Effector CD4-positive, alpha-beta T cell (primary cell): ENCODE measurements at places on chromosomes 5 and 9.

- no peak for DNase-seq
Observed at GRCh38 chr9:4832786-4833579, 40.2 kb downstream of the RCL1 start.

DNA sequence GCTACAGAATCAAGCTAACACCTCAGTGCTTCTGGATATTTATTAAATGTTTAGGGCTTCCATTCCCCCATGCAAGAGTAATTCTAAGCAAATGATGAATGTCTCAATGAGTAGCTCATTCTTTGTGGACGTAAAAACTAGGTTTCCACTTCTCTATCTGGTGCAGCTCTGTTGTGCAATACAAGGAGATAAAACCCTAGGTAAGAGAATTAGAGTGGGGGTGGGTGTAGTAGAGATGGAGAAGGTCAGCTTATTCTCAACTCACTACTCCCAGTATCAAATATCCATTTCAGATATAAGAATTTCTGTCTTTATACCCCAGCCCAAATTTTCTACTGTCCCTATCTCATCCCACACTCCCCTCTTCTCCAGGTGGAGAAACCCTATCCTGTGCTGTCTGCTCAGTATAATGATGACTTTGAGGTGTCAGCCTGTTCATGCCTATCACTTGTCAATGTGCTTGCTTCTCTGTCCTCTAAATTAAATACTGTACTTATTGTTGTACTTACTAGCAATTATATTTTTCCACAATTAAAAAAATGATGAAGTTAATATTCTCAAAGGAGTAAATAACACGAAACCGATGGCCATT is 4.3 kb upstream of the FYB1 start:
- no peak for DNase-seq

- no peak for DNase-seq
Observed at GRCh38 chr5:106127985-106128384, 1542.8 kb downstream of the EFNA5 start.

DNA sequence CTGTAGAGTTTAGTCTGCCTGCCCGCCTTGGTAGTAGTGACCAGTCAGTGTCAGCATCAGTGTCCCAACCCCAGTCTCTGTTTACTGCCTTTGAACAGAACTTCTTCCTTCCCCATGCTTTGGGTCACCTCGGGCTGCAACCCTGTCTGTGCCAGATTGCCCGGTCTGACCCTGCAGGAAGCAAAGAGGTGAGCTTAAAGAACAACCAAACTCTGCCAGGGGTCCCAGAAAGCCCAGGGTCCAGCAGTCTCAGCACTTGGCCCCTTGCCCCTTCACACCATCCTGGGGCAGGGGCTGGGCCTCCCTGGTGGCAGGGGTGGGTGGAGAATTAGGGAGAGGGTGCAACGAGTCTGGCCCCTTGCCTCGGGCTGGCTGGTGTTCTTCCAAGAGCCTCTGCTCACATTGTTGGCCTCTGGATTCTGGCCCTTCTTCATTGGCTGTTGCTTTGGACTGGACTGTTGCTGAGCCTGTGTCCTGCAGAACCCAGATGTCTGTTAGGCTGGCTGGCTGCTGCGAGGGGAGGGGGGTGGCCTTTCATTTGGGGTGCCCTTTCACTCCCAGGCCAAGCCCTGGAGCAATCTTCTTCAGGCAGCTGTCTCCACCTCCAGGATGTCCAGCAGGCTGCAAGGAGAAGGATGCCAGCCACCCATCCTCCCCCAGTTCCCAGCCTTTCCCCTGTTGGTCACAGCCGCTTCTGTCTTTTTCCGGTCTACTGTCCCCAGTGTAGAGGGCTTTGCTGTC is 51.2 kb downstream of the SAR1B start:
- no peak for DNase-seq

GRCh38 chr9:96164268-96164683 is 137.7 kb downstream of the HSD17B3 start:
- no peak for DNase-seq

DNA sequence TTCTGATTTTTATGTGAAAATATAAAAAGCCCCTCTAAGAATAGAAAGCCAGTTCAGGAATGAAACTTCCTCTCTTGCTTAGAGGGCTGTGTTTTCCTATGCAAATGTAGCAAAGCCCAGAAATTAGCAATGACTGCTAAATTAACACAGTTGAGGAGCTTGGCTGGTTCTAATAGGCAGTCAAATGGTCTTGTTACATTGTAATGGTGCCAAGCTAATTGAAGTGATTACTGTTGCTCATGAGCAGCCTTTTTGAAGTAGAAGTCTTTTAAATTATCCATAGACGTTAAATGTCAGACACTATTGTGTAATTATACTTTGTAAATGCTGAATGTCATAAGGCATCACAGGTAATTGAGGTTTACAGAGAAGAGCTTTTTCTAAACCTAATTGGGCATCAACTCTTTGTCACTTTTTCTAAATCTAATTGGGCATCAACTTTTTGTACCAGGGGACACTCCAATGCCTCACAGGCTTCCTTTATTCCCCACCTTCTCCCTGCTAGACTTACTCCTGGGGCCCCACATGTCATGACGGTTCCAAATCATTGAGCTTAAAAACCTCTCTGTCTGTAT is 229.1 kb downstream of the PSAT1 start:
- DNase-seq: no peak

DNA sequence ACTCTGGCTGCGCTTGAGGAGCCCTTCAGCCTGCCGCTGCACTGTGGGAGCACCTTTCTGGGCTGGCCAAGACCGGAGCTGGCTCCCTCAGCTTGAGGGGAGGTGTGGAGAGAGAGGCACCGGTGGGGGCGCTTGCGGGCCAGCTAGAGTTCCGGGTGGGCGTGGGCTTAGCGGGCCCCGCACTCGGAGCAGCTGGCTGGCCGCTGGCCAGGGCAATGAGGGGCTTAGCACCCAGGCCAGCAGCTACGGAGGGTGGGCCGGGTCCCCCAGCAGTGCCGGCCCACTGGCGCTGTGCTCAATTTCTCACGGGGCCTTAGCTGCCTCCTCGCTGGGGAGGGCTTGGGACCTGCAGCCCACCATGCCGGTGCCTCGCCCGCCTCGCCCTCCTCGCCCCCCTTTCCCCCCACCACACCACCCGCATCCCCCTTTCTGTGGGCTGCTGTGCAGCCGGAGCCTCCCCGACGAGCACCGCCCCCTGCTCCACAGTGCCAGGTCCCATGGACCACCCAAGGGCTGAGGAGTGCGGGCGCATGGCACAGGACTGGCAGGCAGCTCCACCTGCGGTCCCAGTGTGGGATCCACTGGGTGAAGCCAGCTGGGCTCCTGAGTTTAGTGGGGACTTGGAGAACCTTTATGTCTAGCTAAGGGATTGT is 954.5 kb downstream of the DTWD2 start:
- no peak for DNase-seq

DNA sequence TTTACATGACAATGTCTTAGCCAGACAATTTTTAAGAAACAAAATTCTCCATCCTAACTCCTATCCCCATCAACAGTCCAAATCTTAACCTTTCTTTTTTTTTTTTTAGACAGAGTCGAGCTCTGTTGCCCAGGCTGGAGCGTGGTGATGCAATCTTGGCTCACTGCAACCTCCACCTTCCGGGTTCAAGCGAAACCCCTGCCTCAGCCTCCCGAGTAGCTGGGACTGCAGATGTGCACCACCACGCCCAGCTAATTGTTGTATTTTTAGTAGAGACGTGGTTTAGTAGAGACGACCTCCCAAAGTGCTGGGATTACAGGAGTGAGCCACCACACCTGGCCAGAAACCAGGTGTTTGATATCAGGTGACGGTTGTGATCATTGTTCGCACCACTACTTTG is 10.2 kb downstream of the ABL1 start:
- DNase-seq: no peak

GRCh38 chr9:100425758-100426157 is 1.2 kb upstream of the MSANTD3 start:
- no peak for DNase-seq

DNA sequence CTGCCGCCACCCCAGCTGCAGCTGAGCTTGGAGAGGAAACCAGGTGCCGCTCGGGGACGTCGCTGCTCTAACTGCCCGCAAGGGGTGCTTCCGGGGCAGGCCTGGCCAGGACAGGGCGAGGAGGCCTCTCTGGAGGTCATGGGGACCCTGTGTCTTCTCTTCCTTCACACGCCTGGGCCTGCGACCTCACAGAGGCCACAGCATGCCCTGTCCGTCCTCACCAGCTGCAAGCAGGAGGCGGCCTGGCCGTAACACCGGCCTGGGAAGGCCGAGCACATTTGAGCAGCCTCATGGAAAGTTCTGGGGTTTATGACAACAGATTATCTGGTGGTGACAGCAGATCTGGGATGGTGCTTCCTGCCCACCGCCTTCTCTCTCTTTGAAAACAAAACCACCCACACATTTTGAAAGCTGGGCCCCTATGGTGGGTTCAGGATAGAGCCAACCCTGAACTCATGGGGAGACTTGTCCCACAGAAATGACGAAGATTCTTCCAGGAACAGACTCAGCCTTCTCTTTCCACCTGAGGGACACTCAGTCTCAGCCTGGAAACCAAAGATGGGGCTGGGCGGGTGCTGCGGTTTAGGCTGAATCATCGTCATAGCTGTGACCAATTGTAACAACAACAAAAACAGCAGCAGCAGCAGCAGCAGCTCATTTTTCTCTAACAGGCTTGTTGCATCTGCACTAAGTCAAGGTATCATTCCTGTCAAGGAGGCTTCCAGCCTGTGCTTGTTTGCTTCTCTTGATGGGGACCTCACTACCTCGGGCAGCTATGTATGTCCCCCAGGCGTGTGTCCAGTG is 99.6 kb upstream of the RAPGEF1 start:
- DNase-seq: peak; percentile 14

DNA sequence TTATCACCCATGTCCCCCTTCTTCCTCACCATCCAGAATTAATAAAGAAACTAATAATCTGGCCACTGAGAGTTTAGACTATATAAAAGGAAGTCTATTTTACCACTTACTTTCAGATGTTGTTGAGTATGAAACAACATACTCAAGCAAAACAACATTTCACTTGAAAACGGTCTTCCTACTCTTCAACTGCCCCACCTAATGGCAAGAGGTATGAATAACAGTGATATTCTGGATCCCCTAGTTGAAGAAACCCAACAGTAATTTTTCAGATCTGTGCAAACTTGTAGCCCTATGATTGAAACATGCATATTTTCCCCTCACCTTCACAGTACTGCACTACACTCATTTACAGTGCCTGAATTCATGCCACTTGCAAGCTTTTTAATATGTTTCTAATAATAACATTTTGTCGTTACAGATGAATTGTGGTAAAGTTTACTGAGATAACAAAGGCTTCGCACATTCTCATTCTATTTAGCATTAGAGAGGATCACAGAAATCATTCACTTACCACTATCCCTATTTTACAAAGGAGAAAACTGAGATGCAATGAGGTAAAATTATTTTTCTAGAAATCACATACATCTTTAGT is 267.9 kb upstream of the PDE4D start:
- DNase-seq: no peak

DNA sequence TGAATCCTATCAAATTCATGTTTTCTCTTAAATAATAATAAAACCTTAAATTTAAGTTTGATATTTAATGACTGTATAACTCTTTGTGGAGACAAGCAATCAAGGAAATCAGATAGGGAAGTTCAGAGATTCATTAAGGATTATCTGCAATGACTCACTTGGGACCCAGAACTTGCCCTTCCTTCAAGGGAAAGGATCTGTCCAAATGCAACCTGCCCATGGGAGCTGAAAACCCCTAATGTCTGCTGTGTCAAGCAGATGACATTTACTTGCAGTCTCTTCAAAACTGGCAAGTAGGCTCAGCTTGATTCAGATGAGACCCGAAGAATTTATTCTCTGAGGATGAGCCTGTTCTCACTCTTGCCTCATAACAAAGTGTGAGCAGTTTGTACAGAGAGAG is 1577.6 kb downstream of the EFNA5 start:
- DNase-seq: no peak

GRCh38 chr5:135671966-135672365 is 93.2 kb upstream of the CXCL14 start:
- DNase-seq: no peak

DNA sequence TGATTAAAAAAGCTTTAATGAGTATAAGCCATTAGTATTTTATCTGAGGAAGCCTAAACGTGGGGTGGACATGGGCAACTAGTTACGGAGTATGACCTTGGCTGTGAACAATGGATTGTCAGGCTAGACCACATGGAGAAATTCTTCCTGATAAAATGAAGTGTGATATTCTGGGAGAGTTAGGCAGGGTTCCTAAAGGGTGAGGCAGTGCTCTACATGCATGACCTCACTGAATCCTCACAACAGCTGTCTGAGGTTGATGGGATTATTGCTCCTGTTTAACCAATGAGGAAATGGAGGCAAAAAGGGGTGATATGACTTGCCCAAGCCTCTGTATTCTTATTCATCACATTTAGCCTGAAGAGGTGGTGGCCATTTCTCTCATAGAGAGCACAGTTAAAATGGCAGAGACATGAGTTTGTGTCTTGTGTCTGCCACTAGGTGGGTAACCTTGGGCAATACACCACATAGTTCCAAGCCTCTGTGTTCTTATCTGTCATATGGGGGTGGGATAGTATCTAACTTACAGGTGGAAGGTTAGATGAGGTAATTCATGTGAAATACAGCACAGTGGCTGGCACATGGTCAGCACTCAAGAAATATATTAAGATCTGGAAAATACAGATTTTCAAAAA is 96.1 kb upstream of the NR3C1 start:
- DNase-seq: no peak

DNA sequence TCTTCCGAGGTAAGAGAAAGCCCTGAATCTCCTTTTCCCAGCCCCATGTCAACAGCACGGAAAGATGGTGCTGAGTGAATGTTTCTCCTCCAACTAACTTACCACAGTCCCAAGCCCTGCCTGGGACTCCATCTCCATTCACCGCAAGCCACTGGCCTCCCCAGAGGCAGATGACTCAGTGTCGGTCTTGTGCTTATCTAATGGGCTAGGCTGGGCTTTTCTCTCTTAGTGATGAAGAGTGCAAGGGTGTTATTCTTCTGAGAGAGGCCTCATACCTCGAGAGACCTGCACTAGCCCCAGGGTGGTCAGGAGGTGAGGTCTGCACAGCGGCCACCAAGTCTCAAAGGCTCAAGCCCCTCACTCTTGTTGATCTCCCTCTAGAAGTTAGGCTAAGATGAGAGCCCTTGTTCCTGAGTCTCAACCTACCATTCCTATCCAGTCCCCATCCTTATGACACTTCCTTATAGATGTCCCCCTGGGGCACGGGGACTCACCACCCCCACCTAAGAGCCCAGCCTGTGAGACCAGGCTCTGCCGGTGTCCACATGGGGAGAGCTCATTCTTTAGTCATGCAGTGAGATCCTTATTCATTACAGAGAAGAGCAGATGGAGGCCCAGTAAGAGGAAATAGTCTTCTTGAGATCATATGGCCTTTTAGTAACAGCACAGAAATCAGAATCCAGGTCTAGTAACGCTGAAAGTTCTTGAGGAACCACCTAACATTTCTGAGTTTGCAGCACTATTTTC is 127.0 kb downstream of the SAXO1 start:
- no peak for DNase-seq

- no peak for DNase-seq
Observed at GRCh38 chr9:130275156-130275555, 9.6 kb downstream of the HMCN2 start.

DNA sequence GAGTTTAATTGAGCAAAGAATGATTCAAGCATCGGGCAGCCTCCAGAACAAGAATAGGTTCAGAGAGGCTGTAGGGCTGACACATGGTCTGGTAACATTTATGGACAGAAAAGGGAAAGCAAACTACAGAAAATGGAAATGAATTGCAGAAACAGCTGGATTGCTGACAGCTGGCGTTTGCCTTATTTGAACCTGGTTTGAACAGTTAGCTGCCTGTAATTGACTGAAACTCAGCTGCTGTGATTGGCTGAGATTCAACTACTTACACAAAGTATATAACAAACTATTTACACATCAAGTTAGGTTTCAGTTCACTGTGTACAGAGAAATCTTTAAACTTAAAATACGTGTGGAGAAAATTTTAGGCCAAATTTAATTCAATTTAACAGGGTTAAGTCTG is 441.7 kb downstream of the PRELID2 start:
- no peak for DNase-seq

GRCh38 chr5:93034621-93035590 is 546.1 kb downstream of the NR2F1-AS1 start:
- no peak for DNase-seq
